ENCODE measurements at places on chromosomes 4 and X.

GRCh38 chrX:30819080-30819479 lies 70.0 kb downstream of the TAB3 start:
- DNase-seq: no peak

GRCh38 chr4:63122955-63123354 lies 1286.3 kb downstream of the TECRL start:
- no peak for DNase-seq

- DNase-seq: no peak
Measured at GRCh38 chrX:69085151-69085550, 80.1 kb downstream of the PJA1 start.

GRCh38 chrX:149979126-149979644 lies 40.9 kb upstream of the EOLA2 start:
- DNase-seq: no peak

DNA sequence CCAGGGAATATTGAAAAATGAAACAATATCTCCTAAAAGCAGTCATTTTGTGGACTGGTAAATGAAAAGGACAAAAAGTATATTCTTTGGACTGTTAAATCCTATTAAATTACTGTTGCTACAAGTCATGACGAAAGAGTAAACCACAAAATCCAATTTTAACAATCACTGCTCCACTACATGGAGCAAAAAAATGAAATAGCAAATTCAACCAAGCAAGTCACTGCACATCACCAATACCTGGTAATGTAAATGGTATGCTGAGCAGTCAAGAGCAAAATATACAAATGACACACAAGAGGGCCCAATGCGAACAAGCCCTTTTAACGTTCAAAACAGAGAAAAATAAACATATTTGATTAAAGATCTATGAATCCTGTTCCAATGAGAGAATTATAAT lies 126.2 kb downstream of the KLHL13 start:
- no peak for DNase-seq

DNA sequence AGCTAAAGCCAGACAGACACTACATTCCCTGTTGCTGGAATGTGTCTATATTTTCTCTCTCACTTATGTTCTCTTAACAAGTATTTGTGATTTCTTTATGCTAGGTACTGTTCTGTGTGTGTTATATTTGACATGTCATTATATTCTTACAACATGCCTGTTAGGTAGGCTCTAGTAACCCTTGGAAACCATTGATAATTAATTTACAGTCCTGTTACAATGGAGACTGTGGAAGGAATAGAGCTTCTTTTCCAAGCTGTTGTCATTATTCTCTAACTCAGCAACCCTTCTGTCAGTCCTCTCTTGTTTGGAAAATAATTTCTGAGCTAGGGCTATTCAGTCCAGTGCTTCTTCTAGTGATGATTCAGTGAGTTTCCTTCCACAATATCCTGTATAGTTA lies 419.1 kb upstream of the BOD1L1 start:
- DNase-seq: no peak

- no peak for DNase-seq
Measured at GRCh38 chrX:11137543-11138139, 26.5 kb downstream of the HCCS start.

All from adrenal gland (tissue), 19 donors.